ENCODE measurements at places on chromosomes 16 and 17.

GRCh38 chr17:67509390-67510287 lies 132.6 kb downstream of the PITPNC1 start:
- no peak for DNase-seq

DNA sequence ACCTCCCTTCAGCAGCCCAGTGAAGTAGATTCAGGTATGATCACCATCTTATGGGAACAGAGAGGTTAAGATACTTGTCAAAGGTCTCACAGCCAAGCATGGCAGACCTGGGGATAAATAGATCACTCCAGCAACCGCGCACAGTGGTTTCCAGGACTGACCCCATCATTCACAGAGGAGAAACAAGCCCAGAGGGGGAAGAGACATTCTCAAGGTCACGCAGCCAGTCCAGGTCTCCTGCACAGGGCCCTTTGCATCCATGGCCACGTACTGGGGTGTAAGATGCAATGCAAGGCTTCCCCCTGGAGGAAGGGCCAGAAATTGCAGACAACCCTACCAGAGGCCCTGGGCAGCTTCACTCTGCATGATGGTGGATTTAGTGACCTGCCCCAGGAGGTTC lies 19.9 kb downstream of the TLE7 start:
- no peak for DNase-seq

DNA sequence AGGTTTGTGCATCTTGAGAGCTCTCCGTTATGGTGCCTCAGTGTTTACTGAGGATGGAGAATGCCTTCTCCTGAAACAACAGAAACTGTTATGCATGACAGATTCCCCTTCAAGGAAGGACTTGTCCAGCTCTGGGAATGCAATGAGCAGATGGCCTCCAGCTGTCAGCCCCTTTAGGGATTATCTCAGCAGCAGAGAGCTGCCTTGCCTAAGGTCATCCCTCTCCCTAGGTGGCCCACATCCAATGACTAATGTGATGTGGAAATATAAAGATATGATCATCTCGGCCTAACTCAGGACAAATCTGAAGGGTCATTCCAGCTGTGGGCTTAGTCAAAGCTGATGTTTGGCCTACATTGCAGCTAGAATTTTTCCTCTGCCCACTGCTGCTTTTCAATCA lies 214.3 kb upstream of the N4BP1 start:
- DNase-seq, result no peak

DNA sequence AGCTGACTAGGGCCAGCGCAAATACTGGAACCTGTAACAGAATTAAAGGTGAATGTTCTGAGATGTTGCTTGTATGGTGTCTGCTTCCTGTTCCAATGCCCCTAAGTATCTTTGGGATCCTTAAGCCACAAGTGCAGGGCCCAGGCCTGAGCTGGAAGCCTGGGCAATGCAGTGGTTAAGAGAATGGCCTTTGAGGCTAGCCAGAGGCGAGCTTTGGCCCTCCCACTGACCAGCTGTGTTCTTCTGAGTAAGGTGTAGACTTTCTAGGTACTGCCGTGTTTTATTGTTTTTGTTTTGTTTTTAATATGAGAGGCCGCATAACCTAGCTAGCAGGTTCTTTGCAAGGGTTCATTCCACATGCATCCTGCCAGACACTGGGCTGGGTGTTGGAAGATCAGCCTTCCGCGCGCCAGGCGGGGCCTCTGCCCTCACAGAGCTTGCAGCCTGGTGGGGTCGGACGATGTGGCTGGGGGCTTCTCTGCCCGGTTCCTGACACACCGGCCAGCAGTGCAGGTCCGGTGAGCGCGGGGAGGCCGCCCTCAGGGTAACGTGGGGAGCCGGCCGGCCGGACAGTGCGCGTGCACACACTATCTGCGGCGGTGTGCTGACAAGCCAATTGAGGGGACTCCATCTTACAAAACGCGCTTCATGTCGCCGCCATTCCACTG lies 551 bp upstream of the MLX start:
- no peak for DNase-seq

DNA sequence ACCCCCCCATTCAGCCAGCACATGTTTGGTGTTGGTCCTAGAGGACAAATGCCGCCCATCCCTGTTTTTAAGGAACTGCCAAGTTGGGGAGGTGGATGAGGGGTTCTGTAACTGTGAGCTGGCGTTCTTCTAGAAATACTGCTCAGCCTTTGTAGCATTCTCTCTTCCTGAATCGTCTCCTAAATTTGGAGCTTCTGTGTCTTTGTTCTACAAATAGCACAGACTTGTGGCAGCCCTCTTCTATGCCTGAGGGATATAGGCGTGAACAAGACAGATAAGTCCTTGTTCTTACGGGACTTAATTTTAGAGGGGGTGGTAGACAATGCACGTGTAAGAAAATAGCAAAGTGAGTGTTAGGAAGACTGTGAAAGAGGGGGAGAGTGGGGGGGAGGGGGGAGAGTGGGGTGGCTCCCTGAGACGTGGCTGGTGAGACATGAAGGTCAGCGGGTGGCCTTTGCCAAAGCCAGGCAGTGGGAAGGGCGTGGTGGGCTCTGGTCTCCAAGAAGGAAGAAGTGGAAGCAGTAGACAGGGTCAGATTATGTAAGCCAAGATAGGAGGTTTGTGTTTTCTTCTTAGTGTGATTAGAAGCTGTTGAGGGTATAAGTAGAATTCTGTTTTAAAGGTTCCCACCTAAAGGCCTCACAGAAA lies 9.9 kb downstream of the MFSD11 start:
- DNase-seq, result no peak

- DNase-seq, result no peak
Measured at GRCh38 chr16:68070249-68070730, 14.9 kb upstream of the NFATC3 start.

DNA sequence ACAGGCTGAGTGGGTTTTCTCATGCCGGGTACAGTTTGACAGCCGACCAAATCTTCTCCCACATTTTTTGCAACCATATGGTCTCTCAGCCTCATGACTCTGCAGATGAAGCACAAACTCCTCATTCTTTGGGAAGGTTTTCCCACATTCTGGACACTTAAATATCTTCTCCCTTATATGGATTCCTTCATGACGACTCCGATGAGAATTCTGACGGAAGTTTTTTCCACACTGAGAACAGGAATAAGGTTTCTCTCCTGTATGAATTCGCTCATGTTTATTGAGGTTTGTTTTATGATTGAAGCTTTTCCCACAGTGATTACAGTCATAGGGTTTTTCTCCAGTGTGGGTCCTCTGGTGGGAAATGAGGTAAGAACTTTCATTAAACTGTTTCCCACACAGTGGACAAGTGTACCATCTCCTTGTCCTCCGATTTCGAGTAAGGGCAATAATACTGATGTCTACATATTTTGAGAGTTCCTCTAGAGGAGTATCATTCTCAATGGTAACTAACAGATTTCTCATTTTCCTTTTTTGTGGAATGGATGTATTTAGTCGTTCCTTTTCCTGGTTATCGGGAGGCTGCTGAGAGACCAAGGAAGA lies 10.9 kb downstream of the ZNF200 start:
- no peak for DNase-seq
